ENCODE measurements at places on chromosomes 6 and 20.

- no peak for DNase-seq
Observed at GRCh38 chr6:7446619-7447325, 57.2 kb downstream of the RIOK1 start.

DNA sequence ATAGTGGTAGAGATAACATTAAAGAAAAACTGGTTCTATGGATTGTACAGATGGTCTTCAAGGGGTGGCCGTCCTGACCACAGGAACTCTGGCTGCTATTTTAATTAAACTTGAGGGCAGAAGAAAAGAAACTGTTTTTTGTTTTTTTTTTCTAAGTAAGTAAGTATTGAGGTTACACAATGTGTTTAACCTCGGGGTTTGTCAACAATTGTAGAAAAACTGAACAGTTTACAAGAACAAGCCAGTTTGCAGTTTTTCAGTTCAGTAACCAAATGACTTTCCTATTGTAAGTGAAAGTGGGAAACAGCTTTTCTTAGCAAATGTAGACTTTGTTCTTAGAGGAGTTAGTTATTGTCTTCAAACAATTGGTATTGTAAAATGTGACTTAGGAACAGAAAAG is 77.0 kb downstream of the PLCB1 start:
- DNase-seq = no peak

DNA sequence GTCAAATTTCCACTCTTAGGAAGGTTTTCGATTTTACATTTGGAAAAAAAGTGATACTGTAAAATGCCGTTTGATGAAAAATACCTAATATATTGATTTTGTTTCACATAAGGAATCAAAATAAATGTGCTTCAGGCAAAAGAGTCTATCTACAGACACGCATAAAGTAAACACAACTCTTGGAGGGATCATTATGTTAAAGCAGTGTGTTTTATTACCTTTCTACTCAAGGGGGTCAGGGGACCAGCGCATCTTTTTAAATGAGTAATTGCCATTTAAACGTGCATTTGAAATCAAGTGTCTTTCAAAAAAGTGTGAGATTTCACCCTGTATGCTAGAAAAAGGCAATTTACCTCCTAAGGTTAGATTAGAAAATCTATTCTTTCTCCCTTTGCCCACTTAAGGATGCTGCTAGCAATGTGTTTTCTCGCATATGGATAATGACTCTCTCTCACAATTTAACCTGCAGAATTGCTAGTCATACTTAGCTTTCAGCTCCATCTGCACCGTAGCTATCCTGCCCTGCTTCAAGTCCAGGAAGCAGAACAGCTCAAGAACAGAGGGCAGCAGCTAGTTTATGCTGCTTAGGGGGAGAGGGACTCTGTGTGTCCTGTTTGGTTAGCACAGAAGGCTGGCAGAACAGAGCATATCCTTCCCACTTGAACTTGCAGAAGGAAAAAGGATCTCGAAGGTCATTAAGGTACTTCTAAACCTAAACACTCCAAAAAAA is 35.0 kb downstream of the NKAIN2 start:
- DNase-seq = no peak

DNA sequence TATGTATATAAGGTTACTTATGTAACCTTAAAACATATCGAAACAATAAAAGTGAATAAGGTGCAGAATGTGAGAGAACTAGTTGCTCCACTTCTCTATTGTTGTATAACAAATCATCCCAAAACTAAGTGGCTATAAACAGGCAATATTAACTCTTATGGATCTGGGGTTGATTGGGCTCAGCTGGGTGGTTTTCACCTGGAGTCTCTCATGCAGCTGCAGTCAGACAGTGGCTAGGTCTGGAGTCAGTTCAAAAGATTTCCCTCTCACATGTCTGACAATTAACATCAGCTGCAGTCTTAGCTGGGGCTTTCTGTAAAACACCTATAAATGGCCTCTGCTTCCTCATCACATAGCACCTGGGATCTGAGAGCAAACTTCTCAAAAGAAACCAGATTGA is 288.4 kb upstream of the SASH1 start:
- DNase-seq = no peak

DNA sequence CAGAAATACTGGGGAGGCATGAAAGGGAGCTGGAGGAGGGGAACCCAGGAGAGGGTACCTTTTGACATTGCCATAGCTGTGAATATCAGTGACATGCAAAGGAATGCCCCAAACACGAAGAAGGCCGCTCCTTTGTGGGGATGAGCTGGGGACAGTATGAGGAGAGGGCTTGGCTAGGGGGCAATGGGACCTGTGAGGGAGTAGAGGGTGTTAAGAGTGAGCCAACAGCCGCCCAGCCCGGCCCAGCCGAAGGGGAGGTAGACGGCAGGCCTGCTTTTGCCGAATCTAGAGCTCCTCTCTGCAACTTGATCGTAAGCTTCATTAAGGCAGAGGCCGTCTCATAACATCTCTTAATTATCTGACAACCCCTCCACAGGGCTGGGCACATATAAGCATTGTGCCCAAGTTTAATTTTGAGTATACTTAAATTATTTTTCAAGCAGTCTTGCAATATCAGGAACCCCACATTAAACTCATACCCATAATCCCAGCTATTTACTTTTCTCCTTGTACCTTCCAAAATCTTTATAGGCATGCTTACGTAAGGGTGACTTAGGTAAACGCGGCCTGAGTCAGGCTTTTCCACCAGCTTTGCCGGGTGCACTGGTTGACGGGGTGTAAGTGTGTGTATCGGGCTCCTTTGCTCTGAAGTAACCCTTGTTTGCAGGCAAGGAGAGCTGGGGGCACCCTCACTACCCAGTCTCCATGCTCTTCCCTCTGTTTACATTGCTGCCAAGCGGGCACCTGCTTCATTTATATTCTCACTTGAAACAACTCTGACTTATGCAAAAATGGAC is 24.9 kb upstream of the VEGFA start:
- no peak for DNase-seq

DNA sequence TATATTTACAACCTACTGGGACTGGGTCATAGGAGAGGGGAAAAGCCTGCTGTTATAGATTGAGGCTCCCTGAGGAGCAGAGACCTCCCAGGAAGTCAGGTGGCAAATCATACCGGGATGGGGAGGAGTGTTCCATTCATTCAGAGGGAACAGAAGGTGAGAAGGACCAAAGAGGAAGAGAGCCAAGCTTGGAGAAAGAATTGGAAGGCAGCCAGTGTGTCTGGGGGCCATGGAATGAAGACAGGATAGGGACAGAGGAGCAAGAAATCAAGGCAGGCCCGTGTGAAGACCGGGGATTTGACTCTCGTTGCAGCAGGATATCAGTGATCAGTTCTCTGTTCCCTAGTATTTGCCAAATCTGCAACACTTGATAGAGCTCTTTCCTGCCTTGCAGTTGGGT is 5.7 kb upstream of the ZNF217 start:
- no peak for DNase-seq

DNA sequence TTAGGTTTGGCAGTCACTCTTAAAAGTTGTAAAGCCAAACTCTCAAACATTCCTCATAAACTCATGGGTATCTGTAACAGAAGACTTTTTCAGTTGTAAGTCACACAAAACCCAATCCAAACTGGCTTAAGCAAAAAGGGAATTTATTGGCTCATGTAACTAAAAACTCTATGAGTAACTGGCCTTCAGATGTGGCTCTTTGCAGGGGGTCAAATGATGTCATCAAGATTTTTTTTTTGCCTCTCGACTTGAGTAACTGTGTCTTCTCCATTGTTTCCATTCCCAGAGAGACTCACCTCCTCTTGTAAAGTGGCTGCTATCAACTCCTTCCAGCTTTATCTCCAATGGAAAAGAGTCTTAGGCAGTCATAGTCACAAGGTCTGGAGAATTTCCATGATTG is 645.0 kb downstream of the DHX35 start:
- DNase-seq = no peak

GRCh38 chr20:51810155-51811041 is 8.1 kb upstream of the SALL4 start:
- no peak for DNase-seq

DNA sequence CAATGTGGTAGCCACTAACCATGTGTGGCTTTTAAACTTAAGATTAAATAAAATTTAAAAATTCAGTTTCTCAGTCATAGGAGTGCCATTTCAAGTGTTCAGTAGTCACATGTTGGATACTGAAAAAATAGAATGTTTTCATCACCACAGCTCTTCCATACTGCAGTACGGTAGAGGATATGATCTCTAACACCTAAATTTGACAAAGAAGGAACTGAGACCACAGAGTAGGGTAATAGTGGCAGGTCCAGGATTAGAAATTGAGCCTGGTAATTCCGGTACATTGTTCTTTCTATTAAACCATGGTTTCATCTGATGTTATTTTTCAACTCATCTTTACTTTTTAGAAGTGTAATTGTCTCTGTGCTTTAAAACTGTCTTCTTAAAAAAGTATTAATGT is 104.0 kb downstream of the CD2AP start:
- DNase-seq = no peak

- no peak for DNase-seq
Observed at GRCh38 chr6:2688401-2689064, 62.2 kb downstream of the MYLK4 start.

DNA sequence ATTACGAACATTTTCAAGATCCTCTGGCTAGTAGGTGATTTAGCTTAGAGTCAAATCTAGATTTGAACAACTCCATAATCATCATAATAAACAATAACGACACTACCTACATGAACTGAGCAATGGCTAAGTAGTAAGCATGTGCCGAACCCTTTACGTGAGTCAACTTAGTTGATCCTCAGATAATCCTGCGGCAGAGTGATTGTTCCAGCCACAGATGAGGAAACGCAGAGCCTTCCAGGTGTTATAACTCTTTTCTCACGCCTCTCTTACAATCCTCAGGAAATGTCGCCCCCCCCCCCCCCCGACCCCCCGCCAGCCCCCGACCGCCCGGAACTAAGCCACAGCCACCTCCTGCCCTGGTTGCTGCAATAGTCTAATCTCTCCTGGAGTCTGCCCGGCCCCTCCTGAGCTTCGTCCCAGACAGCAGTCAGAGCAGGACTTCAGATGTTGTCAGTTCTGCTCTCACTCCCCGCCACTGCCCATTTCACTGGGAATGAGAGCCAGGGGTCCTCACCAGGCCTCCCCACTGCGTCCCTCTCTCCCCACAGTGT is 141.5 kb upstream of the AGPAT4 start:
- DNase-seq = no peak

DNA sequence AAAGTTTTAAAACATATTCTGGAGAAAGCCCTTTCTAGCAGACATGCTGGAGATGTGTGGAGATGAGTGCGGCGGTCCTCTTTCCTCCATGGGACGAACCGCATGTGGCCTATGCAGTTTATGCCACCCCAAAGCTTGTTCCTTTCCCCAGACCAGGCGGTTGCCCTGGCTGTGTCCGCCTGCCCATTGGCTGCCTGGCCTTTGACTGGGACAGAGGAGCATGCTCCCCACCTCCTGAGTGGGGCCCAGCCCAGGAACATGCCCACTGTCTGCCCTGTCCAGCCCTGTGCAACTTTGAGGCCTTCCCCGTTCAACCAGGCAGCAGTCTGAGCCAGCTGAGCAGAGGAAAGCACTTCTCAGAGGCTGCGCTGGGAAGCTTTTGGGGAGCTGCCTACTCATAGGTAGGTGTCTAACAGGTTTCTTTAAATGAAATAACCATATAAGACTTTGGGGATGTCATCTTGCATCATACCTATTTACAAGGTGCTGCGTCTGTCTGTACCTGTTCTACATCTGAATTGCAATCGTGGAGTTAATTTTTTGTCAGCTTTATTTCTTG is 20.6 kb downstream of the FOXC1 start:
- DNase-seq = no peak

- peak; percentile 6 for DNase-seq
Observed at GRCh38 chr6:32589596-32590449, at the start of gene HLA-DRB1. Gene HLA-DRB1 (minus strand): TSS chr6:32589848. CDS start chr6:32589742, 106 bp downstream.

DNA sequence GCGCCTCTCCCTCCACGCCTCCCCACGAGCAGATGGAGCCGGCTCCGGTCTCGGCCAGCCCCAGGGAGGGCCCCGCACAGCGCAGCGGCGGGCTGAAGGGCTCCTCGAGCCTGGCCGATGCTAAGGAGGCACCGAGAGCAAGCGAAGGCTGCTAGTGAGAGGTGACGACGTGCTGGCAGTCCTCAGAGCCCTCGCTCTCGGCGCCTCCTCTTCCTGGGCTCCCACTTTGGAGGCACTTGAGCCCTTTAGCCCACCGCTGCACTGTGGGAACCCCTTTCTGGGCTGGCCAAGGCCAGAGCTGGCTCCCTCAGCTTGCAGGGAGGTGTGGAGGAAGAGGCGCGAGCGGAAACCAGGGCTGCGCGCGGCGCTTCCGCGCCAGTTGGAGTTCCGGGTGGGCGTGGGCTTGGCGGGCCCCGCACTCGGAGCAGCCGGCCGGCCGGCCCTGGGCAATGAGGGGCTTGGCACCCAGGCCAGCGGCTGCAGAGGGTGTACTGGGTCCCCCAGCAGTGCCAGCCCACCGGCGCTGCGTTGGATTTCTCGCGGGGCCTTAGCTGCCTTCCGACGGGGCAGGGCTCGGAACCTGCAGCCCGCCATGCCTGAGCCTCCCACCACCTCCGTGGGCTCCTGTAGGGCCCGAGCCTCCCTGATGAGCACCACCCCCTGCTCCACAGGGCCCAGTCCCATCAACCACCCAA is 2.5 kb upstream of the TMEM14C start:
- peak; percentile 53 for DNase-seq

GRCh38 chr20:51616060-51616459 is 73.5 kb upstream of the NFATC2 start:
- DNase-seq = no peak

- DNase-seq = no peak
Observed at GRCh38 chr20:24933266-24933908, 15.7 kb upstream of the CST7 start.

GRCh38 chr6:108771421-108771820 is 76.8 kb upstream of the ARMC2 start:
- DNase-seq = no peak

DNA sequence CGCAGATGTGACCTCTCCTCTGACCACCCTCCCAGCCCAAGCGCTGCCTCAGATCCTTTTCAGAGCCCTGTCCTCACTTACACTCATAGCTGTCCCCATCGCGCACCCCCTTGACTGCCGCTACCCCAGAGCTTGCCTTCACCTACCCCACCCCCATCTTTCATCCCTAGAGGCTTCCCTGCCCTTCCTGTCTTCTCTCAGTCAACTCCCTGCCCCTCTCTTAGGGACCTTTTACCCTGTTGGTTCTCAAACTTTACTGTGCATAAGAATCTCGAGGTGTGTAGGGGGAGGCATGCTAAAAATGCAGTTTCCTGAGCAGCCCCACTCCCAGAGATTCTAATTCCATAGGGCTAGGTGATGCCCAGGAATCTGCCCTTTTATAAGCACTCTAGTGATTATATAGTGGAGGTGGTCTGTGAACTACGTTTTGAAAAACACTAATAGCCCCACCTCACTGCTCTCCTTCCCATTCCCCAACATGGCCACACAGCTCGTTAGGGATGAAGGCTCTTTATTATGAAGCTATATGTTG is 725 bp downstream of the TM9SF4 start:
- no peak for DNase-seq
